CD4-positive, alpha-beta T cell treated with Interleukin-2 at 100 ng/mL for 4 hours (primary cell): ENCODE measurements at places on chromosomes 12 and 14.
A peak's percentile ranks its signal among the peaks of the same experiment; 100 is the strongest.

GRCh38 chr12:92030618-92031017, 115.0 kb downstream of the BTG1 start:
- DNase-seq, result peak; percentile 84

DNA sequence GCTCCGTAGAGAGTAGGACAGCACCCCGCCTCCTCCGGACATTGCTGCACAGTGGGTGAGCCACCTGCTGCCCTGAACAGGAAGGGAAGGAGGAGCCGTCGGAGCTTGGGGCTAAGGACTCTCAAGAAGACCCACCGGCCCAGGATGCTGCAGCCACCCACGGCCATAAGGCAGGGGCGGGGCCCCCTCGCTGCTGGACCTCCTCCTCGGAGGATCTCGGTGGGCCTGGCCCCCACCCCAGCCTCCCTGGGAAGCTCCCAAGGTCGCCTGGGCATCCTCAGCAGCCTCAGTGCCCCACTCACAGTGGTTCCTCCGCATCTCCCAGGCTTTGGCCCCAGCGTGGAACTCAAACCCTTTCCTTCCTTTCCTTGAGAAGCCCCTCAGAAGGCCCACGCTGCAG, 68.6 kb upstream of the DIO3 start:
- no peak for DNase-seq

DNA sequence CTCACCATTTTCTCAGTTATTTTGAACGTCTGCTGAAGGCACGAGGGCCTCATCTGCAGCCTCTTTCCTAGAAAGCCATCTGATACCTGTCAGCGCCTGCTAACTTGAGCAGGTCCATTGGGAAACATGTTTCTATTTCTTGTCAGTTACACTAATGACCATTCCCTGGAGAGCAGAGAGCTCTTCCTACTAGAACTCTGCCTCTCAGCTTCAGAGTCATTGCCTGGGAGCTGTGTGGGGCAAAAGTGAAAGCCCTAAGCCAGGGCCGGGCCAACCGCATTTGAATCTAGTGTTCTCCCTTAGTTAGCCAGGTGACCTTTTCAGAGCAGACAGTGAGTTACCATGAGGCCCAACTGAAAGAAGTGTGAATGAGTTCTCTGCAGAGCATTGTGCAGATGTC, 135.8 kb downstream of the EML1 start:
- no peak for DNase-seq

DNA sequence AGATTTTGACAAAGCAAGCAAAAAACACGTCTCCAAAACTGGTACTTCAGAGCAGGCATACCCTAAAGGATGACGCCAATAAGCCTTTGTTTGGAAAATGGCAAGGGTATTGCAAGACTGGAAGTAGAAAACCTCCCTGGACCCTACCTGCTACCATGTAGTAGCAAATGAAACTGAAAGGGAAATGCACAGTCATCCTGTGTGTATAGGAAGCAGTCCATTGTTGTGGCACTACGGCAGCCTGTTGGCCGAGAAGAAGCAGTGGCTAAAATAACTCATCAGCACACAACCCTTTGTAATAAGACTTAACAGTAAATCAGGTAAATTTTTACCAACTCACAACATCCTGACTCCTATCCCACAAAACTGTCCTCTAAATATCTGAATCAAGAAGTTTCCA, 386.4 kb downstream of the RGS6 start:
- no peak for DNase-seq

- no peak for DNase-seq
Observed at GRCh38 chr12:73321776-73322175, 1049.6 kb downstream of the TRHDE start.

DNA sequence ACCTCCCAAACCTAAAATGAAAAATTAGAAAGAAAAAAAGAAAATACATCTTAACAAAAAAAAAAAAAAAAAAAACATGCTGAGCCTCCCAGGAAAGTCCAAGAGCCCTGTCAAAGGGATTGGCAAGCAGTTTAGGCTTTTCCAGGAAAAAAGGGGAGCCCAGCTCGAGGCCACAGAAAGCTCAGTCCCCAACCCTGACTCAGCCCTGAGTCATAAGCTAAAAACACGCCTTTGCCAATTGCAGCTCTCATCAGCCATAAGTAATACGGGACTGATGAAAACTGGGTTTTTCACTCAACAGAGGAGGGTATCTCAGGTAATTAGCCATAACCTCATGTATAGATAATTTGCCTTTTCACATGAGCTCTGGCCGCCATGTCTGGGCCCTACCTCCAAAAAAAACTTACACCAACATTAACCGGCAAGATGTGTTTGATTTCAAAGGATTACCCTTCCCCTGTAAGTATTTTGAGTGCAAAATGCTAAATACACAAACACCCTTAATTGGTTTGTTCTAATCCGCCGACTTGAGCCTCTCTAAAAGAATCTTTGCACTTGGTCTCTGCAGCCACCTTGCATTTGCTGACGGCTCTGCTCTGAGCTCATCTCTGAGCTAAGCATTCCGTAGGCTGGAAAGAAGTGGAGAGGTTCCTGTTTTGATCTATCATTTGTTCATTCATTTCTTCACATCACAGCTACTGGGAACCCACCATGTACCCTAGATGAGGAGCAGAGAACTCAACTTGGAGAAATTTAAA, 319.2 kb downstream of the BCL11B start:
- DNase-seq, result no peak

DNA sequence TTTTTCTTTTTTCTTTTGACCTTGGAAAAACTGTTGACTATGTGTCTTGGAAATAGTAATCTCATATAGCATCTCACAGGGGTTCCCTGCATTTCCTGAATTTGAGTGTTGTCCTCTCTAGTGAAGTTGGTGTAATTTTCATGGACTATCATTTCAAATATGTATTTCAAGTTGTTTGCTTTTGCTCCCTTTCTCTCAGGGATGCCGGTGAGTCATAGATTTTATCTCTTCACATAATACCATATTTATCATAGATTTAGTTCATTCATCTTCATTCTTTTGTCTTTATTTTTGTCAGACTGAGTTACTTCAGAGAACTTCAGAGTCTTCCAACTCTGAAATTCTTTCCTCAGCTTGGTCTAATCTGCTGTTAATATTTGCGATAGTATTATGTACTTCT, 1320.6 kb downstream of the LRFN5 start:
- DNase-seq, result no peak

DNA sequence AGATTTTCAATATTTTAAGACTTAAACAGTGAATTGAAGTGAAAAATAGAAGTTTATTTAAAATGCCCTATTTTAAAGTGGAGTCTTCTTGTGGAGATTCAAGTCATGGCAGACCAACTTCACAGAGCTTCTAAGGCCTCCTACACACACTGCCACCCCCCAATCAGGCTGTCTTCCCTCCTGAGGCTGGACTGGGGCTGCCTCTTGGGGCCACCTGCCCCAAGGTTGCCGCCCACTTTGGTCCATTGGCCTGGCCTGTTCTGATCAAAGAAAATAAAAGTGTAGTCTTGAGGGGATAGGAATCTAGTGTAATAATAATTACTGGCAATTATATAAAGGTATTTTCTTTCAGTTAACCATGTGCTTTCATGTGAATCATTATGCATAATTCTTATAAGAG, 1.3 kb downstream of the GOLT1B start:
- no peak for DNase-seq

GRCh38 chr14:91116913-91117588, 3.2 kb downstream of the DGLUCY start:
- DNase-seq, result peak; percentile 90

DNA sequence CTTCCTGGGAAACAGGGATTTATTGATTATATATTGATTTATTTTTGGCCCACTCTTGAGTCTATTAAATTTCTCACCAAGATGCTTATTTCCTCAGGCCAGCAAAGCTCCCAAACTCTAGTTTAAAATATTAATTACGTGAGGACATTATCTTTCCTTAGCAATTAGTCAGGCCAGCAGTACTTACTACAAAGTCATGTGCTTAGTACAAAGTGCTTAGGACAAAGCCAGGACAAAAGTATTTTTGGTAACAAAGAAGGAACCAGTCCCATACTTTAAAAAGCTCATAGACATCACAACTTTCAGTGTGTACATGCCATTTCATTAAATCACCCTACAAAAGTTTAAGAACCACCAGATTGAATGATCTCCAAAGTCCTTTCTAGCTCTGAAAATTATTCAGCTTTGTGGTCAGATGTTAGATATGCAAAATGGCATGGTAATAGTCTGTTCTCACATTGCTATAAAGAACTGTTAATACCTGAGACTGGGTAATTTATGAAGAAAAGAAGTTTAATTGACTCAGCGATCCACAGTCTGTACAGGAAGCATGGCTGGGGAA, 94.7 kb upstream of the PWP1 start:
- no peak for DNase-seq
